ENCODE measurements at places on chromosomes 11 and 22. TPM values are rescaled to one million over a fixed set of nuclear protein-coding genes. Genes with fewer than 3 reads are reported as not detected.

DNA sequence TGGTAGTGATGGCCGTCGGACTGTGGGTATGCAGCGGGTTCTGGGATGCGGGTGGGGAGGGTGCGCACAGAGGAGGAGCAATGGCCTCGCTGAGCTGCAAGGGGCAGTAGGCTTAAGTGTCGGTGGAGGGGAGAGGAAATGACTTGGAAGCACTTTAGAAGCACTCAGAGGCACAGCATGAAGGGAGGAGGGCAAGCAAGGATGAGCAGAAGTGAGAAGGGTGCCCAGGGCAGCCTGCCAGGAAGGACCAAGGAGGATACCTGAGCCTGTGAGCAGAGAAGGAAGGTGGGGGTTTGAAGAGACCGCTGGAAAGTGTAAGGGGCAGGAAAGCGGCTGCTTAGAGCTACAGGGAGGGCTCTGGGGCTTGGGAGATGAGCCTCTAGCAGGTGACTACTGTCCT, 330 bp downstream of the SLC5A1 start:
- DNase-seq, result no peak

GRCh38 chr11:110830747-110831146, 118.5 kb upstream of the ARHGAP20 start:
- no peak for DNase-seq

GRCh38 chr22:38180841-38181452, 683 bp downstream of the PLA2G6 start:
- peak; percentile 65 for DNase-seq

- no peak for DNase-seq
Observed at GRCh38 chr11:111736621-111737443, 29.4 kb downstream of the PPP2R1B start.

Gene TMPRSS13
- total RNA-seq, result 0.97 TPM

Gene LRP4
- total RNA-seq, result 7.8 TPM

Gene OTUB1
- total RNA-seq, result 68.6 TPM

- DNase-seq, result no peak
Observed at GRCh38 chr11:100671471-100671870, 15.6 kb upstream of the ARHGAP42 start.

DNA sequence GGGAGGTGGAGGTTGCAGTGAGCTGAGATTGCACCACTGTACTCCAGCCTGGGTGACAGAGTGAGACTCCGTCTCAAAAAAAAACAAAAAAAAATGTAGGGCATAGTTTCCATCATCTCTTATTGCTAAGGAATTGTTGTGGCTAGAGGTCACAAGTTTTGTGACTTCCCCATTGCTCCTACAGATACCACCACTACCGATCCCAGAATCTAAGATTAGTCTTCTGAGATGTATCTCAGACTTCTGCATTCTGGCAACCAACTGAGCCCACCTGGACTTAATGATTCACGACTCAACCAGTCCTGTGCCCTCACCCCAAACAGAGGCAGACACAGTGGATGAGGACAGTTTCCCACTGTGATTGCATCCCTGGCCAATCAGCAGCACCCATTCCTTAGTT, 148.9 kb downstream of the NECTIN1 start:
- DNase-seq, result no peak

Gene SCUBE2
- 6.1 TPM for total RNA-seq

DNA sequence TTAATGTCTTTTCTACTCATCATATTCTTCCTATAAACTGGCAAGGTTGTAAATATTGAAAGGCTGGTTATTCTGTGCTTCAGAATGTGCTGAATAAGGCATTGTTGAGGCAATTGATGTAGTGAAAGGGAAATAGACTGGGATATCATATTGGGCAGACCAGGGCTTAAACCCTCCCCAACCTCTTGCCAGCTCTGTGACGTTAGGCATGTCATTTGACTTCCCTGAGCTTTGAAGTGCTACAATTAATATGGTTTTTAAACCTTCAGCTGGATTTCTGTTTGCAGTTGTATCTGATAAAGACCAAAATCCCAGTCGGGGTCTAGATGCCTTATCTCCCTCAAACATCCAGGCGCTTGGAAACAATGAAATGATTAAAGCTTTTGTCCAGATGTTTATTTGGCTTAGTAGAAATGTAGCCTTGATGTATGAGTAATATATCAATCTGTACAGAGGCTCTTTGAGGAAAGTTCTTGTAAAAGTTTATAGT, 208.1 kb downstream of the DBX1 start:
- DNase-seq, result no peak

Gene MRGPRX4
- not detected for total RNA-seq

GRCh38 chr11:134574425-134574824, 162.4 kb upstream of the B3GAT1 start:
- no peak for DNase-seq

- DNase-seq, result peak; percentile 36
Observed at GRCh38 chr11:19511413-19512183, 201.0 kb upstream of the NAV2 start.

Measured in adrenal gland (tissue), 19 donors.